ENCODE measurements at places on chromosomes 2 and 18.

- no peak for DNase-seq
Observed at GRCh38 chr2:183951630-183952029, 646.7 kb upstream of the ZNF804A start.

DNA sequence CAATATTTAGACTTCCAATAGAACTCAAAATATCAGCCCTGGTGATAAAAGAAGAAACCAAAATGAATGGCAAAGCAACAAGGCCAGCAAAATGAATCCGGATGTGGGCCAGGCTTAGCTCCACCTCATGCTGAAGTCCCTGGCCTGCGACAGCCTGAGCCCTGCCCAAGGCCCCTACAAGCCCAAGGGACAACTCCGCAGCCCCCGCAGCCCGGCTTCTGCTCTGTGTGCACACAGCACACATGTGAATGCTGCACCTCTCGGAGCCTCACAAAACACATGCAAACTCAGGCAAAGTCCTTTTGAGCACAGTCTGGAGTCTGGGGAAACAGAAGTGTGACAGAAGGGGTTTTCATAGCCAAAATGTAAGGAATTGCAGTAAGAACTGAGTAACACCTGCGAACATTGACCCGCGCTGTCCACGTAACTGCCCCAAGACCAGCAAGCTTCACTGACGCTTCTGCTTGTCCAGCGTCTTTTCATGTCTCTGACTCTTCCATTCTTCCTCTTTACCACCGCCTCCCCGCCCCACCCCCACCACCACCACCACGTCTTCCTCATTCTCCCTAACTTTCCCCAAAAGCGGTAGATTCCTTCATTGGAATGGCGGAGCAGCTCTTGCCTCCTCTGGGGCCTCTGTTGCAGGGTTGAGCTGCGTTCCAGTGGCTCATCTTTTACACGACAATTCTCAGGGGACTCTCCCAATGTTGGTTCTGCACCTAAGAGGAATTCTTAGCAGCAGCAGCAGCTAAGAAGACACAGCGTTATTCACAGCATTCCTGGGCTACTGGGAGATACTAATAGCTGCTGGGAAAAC, 136.4 kb upstream of the COPS8 start:
- DNase-seq = no peak

DNA sequence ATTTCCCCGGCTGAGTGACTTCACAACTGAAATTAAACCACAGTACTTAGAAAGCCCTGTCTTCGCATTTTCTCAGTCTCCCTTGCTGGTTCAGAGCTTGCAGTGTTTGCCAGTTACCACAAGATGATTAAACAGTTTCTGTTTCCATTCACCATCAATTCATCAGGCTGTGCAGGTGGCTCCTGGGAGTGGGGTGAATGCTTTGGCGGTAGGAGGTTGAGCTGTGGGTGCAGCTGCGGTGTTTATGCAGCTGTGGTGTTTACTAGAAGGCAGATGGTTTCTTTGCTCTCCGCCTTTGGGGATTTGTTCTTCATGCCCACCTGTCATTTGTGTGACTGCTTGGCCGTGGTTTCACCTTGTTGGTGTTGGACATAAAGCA, 16.1 kb downstream of the ACOXL start:
- peak; percentile 23 for DNase-seq

- DNase-seq = no peak
Observed at GRCh38 chr2:45397292-45397691, 213.8 kb downstream of the SRBD1 start.

DNA sequence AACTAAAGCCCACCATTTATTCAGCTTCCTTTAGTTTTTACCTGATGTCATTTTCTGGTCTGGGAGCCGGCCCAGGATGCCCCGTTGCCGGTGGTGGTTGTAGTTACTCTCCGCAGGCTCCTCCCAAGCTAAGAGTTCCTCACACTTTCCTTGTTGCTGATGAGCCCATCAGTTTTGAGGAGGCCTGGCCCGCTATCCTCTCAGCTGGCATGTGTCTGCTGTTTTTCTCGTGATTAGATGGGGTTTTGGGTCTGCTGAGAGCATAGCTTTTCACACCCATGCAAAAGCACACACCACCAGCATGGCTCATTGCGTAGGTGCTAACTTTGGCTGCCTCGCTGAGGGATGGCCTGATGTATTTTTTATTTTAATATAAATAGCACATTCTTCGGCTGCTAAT, 72.1 kb downstream of the PSMG2 start:
- no peak for DNase-seq

DNA sequence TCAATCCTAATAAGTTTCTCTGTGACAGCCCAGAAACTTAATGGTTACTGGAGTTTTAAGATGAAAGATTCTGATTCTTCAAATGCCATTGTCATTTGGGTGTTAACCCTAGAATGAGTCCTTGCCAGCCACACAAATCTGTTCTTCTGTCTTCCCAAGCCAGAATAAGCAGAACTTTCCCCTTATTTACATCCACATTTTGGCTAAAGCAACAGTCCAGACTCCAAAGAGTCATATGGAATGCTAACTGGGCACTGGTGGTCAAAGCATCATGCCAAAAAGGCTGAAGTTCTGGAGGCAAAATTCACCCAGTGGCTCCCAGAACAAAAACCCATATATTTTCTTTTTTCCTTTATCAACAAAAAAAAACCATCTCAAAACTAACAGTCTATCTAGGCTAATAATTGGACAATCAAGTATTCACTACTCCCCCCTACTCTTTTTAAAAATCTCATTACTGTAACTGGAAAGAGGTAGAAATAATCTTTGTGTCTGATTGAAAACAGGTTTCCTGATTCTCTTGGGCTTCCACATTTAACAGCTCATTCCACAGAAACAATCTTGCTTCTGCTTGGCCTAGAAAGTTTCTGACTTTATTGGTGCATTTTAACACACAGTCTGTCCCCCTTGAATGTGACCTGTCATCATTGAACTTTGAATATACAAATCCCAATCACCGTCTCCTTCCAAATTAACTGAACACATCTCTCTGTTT, 89.6 kb upstream of the SETBP1 start:
- no peak for DNase-seq

DNA sequence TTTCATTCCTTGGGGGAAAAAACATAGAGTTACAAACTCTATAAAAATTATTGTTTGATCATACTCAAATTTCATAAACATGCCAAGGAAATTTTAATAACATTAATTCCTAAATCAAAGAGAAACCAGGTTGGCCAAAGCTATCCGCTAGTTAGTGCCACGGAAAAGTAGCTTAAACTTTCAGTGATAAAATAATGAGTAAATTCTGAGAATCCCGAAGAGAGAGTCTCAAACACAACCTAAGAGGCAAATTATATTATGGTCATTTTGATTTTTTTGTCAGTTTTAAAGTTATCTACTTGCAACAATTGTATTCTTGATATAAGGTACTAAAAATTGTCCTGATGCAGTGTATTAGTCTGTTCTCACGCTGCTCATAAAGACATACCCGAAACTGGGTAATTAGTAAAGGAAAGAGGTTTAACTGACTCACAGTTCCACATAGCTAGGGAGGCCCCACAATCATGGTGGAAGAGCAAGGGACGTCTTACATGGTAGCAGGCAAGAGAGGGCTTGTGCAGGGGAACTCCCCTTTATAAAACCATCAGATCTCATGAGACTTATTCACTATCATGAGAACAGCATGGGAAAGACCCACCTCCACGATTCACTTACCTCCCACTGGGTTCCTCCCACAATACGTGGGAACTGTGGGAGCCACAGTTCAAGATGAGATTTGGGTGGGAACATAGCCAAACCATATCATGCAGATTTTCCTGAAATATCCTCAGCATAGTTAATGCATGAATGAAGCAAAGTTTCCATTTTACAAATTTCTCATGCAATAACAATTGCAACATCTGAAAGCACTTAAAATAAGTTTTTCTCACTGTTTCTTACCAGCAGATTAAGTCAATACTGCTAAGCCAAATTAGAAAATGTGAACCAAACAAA, 205.9 kb upstream of the STK17B start:
- no peak for DNase-seq

DNA sequence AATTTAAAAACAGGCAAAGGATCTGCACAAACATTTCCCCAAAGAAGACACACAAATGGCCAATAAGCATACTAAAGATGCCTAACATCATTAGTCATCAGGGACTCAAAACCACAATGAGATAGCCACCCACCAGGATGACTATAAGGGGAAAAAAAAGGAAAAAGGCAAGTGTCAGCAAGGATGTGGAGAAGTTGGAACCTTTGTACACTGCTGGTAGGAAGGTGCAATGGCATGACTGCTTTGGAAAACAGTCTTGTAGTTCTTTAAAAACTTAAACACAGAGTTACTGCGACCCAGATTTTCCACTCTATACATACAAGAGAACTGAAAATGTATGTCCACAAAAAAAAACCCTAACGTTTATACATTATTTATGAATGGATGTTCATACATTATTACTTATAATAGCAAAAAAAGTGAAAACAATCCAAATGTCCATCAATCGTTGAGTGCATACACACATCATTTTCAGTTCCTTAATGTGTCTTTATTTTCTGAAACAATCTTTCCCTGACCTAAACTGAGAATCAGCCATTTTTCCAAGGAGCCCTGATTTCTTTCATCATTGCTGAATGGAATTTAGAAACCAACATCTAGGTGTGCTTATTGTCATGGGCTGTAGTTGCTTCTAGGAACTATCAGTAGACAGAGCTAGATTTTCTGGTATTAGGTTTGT, 64.7 kb upstream of the TLK1 start:
- DNase-seq = no peak

DNA sequence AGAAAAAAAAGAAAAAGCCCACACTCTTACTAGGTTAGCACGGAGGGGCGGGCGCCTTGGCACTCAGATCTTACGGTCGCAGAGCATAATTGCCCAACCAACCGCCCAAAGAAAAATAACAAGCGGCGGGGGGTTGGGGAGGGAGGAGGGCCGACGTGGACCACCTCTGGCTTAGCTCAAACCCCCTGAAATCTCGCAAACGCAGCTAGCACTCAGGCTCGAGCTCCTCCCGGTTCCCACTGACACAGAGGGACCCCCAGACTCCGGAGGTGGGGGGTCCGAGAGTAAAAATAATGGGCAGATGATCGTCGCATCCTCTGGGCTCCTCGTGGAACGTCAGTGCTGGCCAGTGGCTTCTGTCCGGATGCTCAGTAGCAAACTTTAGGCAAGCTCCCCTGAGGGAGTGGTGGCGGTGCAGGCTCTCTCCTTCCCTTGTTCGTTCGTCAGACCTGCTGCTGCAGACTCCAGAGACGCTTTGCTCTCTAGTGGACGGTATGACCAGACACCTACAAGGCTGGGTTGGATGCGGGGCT, 12.0 kb downstream of the CATIP start:
- DNase-seq = no peak

DNA sequence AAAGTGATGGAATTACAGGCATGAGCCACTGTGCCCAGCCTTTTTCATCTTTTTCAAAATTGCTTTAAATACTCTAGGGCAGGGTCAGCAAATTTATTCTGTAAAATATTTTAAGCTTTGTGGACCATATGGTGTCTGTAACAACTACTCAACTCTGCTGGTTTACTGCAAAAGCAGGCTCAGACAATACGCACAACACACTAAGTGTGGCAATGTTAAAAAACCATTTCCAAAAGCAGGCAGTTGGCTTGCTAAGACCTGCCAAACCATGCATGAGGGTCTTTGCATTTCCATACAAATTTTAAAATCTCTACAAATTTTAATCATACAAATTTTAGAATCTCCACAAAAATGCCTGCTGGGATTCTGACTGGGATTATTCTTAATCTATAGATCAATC, 44.1 kb downstream of the YES1 start:
- DNase-seq = no peak

- peak; percentile 70 for DNase-seq
Observed at GRCh38 chr2:187994464-187995331, 297.0 kb upstream of the GULP1 start.

GRCh38 chr2:53268626-53269025, 499.0 kb upstream of the CHAC2 start:
- DNase-seq = no peak

DNA sequence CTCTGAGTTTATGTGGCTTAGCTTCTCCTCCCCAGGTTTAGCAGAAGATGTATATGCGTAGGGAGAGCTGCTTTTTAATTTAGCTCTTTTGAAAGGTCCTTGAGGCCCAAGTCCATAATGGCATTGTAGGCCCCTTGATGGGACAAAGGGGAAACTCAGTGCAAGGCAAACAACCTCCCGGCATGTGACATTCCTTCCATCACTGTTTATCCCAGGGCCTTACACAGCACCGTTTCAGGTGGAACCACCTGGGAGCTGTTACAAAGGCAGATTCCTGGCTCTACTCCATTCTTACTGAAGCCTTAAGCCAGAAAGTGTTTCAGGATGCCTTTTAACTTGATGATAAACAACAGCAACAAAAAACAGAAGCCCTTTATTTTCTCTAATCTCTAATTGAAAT, 555.4 kb downstream of the SLC4A3 start:
- DNase-seq = no peak

DNA sequence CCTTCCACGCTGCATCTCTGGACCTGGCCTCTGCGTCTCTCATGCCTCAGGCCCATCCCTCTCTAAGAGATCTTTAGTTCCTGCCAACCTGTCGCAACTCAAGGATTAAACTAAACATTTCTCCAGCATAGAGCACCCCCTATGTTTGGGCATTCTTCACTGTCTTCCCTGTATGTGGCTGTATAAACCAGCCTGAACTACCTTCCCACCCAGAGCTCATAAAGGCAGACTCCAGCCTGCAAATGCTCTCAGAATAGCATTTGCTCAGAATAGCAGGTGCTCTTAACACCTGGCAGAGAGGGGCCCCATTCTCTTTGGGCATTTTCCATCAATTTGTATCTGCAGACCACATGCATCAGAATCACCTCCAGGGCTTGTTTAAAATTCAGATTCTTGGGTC, 83.4 kb downstream of the EHD3 start:
- DNase-seq = no peak

DNA sequence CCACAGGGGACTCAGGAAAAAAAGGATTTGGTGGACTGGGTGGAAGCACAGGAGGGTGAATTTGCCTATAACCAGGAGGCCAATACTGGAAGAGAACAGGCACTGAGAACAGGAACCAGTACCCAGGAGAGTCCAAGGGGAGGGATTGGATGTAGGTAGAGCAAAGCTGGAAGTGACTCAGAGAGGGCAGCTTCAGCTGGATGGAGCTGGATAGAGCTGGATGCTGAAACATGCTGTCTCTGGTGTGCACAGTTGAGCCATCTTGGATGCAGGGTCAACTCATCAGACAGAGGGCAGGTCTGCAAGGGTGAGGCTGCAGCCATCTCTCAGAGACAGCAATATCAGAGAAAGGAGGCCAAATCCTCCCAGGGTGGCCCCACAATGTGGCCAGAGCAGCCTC, 134.0 kb downstream of the GALNT14 start:
- DNase-seq = no peak

- DNase-seq = no peak
Observed at GRCh38 chr2:126781806-126782205, 116.9 kb upstream of the TEX51 start.

GRCh38 chr18:66582211-66582610, 21.7 kb downstream of the CDH19 start:
- peak; percentile 31 for DNase-seq

DNA sequence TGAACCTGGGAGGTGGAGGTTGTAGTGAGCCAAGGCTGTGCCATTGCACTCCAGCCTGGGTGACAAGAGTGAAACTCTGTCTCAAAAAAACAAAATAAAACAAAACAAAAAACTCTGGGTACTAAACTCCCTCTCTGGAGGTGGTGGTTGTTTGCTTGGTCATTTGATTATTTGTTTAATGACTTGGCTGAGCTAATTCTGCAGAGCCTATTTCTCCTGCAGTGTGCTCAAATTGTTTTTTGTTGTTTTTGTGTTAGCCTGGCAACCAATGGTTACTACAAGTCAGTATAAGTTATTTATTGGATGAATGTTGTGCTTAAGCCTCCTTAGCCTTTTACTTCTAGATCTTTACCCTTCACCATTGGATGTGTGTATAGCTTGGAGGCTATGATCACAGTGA, 387.5 kb downstream of the ADCYAP1 start:
- no peak for DNase-seq

GRCh38 chr2:64929333-64929732, 59.9 kb upstream of the SLC1A4 start:
- no peak for DNase-seq
